Suppressor macrophage (primary cell): ENCODE measurements at places on chromosomes 1 and 21.
A peak's percentile ranks its signal among the peaks of the same experiment; 100 is the strongest.

GRCh38 chr21:42652527-42653230 lies 742 bp upstream of the PDE9A start:
- DNase-seq: peak; percentile 66

GRCh38 chr1:82836973-82837680 lies 1036.4 kb downstream of the ADGRL2 start:
- no peak for DNase-seq

GRCh38 chr1:54285815-54286345 lies 85.9 kb downstream of the MRPL37 start:
- no peak for DNase-seq

DNA sequence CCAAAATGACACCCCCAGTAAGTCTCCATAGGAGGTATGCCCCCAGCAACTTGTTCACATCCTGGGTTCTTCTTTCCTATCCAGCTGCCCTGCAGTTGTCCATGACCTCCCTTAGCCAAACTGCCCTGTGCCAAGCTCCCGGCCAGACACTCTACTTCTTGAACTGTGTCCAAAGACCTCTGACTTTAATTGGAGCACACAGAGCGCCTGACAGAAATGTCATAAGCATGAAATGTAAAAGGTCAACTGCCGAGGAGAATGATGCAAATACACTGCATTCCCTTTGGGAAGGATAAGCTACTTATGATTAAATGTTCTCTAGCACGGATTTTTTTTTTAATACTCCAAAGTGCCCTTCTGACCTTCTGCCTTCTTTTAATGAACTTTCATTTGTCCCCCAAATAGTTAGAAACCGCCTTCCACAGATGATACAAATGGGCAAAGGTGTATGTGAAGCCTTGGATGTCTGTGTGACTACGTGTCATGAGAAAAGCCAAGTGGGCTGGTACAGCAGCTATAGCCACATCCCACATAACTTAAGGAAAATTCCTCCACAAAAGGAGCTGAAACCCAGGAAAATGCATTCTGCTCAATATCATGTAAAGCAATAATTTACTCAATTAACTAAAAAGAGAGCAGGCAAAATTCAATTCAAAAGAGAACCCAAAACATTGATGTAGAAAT lies 26.8 kb downstream of the PALMD start:
- no peak for DNase-seq

DNA sequence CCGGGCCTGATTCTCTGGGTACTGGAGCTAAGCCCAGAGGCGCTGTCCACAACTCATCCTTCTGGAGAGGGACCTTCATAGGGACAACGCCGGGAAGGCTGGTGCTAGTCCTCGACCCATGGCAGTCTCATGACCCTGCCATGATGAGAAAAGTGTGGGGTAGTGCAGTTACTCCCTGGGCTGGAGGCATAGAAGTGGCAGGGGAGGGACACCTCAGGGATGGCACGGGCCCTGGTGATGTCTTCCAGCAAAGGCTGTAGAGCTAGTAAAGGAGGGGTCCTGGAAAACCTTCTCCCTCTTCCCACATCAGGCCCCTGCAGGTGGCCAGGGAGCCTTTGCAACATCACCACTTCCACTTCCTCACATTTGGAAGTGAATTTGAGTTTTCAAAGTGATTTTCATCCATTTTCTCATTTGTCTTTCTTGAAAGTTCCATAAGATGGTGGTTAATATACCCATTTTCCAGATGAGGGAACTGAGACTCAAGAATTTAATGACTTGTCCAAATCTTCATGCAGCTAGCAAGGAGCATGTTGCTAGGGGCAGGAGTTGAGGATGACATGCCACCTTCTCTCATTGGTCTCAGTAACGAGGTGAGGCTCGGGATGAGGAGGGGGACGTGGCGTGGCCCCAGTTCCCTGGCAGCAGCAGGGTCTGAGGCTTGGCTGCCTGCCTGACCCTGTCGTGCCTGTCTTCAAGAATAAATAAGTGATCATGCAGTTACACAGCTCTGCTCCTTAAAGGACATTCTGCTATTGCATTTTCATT lies 3.3 kb upstream of the GOLT1A start:
- DNase-seq: no peak

- DNase-seq: no peak
Measured at GRCh38 chr1:209600541-209600940, 17.0 kb downstream of the CAMK1G start.

DNA sequence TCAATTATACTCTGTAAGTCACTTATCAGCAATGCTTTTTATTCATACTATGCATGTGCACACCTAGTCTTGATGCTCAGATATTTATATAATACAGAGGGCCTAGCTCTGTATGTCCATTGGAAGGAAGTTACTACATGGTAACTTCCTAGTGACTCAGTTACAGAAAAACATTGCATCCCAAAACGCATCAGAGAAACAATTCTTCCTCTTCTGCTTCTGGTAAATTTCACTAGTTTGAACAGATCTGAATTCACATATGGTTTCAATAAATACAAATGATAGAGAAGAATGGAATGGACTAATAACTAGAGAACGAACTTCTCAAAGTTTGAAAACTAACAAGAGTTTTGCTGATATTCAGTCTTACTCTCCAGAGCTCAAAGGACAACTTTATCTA lies 811.3 kb upstream of the ADGRL2 start:
- no peak for DNase-seq

GRCh38 chr1:198672124-198672523 lies 33.3 kb downstream of the PTPRC start:
- DNase-seq: no peak

GRCh38 chr1:234109840-234110239 lies 205.4 kb downstream of the SLC35F3 start:
- DNase-seq: no peak

DNA sequence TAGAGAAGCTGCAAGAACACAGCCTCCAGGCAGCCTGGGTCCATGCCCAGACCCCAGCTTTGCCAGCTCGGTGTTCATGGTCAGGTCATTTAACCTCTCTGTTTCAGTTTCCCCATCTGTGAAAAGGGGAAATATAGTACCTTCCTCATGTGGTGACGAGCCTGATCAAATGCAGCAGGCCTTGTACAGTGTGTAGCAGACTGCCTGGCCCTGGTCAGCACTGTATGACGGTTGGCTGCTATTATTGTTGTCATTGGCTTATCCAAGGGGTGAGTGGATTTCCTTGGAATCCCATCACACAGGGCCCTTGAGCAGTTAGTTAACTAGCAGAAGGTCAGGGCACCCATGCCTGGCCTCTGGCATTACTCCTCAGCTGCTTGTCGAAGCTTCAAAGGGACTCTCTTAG lies 6.6 kb upstream of the TMEM51 start:
- DNase-seq: peak; percentile 69

GRCh38 chr1:66250478-66250877 lies 283.5 kb upstream of the SGIP1 start:
- peak; percentile 73 for DNase-seq

- peak; percentile 60 for DNase-seq
Measured at GRCh38 chr1:94737124-94737998, 82.8 kb upstream of the SLC44A3 start.

- no peak for DNase-seq
Measured at GRCh38 chr1:178121883-178122282, 28.0 kb downstream of the RASAL2 start.

GRCh38 chr1:171743081-171743870 lies 1.4 kb upstream of the VAMP4 start:
- DNase-seq: peak; percentile 15

GRCh38 chr21:45993210-45994085 lies 11.9 kb downstream of the COL6A1 start:
- DNase-seq: no peak

DNA sequence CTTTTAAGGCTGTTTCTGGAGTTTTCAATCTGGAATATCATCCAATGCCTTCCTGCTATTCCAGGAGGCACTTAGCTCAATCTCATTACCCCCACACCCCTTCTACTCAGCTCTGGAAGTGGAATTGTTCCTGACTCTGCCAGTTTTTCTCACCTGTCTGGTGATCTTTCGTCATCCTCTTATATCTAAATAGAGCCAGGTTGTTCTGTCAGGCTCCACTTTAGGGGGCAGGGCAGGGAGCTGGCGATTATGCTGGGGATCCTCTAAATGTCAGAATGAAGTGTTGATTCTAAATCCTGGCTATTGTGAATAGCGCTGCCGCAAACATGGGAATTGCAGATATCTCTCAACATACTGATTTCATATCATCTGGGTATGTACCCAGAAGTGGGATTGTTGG lies 63.6 kb upstream of the ETV3 start:
- DNase-seq: no peak

DNA sequence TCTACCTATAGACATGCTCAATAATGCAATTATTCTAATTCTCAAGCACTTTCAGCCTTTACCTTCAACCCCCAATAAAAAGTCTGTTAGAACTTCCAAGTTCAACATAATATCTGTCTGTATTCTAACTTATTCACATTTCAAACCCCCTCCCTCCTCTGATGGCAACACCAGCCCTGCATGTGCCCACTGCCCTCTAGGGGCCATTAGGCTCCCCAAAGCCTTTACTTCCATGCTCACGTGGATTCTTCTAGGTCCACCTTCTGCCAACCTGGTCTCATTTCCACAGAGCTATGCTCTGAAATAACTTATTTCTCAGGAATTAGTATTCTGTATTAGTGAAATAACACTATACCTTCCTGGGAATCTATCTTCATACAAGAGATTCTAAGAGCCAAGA lies 22.2 kb upstream of the KPRP start:
- no peak for DNase-seq

- DNase-seq: no peak
Measured at GRCh38 chr1:109508873-109509175, 703 bp downstream of the AMIGO1 start.

DNA sequence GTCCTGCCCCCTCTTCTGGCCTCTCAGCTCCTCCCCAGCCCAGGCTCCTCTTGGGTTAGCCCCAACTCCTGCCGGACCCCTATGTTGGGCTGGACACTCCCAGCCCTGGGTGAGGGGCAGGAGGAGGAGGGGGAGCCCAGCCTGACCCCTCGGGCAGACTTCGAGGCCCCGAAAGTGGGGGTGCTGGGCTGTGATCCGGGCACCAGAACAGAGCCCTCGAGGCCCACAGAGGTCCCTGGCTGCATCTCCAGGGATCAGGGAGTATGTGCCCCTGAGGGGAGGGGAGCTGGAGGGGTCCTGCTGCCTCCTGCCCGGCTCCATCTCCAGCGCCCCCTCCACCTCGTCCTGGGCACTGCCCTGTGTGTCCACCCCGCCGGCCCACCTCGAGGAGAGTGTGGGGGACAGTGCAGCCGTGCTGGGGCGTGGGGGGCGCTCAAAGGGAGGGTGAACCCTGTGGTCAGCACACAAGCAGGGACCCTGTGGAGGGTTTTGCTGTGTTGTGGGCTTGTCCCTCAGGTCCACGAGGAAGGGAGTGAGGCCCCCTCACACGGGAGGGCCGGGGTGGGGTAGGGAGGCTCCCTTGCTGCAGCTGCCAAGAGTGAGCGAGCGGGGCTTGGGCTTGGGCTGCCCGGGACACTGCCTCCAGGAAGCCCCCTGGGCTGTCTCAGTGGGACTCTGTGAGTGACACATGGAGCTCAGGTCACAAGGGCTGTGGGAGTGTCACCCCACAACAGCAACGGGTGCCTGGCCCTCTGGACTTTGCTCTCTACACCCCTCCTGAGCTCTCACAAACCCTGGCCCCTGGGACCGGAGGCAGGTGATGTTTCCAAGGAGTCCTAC lies 54.4 kb downstream of the COL18A1 start:
- DNase-seq: no peak

- no peak for DNase-seq
Measured at GRCh38 chr1:31618916-31619846, 1.7 kb downstream of the HCRTR1 start.

GRCh38 chr1:48031676-48032075 lies 34.5 kb upstream of the TRABD2B start:
- no peak for DNase-seq

DNA sequence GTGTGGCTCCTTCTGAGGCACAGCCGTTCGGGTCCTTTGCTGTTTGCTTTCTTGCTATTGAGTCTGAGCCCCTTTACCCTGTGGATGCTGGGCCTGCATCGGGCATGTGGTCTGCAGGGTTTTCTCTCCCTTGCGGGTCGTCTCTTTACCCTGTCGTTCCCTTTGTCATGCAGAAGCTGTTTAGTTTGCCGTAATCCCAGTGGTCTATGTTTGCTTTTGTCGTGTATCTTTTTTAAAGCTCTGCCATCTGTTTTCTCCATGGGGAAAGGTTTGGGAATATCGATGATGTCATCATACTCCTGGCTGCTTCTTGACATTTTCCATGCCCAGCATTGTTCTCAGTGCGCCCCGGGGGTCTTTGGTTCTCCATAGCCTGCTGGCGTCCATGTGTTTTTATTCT lies 68.2 kb downstream of the AGPAT3 start:
- no peak for DNase-seq

DNA sequence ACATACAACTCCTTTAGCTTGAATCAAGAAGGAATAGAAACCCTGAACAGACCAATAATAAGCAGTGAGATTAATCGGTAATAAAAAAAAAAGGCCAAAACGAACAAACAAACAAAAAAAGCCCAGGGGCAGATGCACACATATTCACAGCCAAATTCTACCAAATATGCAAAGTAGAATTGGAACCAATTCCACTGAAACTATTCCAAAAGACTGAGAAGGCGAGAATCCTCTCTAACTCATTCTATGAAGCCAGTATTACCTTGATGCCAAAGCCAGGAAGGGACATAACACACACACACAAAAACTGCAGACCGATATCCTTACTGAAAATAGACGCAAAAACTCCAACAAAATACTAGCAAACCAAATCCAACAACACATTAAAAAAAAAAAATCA lies 161.6 kb downstream of the ASTN1 start:
- DNase-seq: no peak

DNA sequence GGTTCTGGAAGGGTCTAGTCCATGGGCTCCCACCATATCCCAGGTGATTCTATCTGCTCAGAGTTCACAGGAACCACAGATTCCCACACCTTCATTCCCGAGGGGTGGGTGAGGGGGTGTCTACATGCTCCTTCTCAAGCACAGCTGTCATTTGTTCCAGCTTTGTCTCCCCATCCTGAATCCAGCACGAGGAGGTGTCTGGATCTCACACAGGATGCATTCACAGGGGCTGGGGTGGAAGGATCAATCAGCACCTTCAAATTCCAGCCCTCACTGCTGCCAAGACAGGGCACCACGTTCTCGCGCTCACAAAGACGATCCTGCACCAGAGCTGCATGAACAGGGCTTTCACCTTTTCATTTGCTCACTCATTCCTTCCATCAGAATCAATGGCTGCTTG lies 52.7 kb downstream of the TCP10L start:
- DNase-seq: no peak

DNA sequence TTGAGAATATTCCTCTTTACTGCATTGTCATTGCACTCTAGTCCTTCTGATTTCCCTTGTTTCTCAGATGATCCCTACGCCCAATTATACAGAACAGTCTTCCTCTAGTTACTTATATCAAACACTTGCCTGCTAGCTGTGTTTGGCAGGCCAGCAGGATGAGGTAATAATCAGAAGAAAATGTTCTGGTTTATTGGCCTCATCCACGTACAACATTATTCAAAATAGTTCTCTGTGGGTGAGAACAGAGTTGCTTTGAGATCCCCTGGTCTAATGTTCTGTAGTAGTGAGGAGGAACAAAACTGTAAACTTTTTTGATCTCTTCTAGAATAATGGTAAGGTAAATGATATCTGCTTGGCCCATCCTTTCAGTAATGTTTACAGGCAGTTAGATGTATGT lies 22.3 kb upstream of the C1orf105 start:
- no peak for DNase-seq
